ENCODE measurements at places on chromosomes 3 and 15.

DNA sequence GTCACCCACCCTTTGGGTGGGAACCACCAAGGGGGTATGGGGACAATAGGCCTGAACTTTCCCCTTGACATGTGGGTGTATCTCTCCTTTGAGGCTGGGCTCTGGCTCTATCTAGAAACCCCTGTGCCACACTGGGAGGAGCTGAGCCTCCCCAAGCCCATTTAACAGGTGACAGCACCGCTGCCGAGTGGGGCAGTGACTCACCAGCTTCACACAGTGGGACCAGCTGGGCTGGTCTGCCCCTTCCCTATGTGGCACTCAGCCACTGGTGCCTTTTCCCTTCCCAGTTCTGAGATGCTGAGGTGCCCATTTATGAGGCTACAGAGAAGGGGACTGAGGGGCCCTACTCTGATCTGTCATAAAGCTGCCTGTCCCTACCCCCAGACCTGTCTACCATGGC is 5.1 kb downstream of the PSTPIP1 start:
- DNase-seq: no peak

DNA sequence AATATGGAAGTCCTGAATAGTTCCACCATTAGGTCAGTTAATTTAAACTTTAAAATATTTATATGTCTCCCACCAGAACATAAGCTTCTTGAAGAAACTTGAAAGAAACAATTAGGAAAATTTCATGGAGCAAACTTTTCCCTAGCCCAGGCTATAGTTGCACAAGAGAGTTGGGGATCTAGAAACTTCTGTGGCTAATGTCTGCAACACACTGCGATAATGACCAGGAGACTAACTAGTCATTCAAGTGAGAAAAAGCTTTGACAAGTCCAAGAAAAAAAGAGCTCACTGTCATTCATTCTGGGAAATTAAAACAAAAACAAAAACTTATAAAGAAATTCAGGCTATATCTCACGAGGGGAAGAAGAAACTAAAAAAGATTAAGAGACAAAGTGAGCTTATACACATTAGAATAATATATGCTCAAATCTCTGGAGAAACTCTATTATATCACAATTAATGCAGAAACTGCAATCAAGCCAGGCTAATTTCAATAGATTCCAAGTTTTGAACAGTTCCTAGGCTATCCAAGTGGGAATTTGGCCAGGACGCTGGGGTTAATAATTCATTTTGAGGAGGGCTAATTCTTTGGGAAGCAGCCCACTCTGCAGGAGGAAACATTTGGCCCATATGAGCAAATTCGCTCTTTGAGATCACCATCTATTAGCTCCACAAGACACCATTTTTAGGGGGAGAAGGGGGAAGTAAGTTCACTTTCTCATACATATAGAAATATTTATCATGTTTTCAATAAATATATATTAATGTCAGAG is 134.6 kb downstream of the MEIS2 start:
- no peak for DNase-seq

- DNase-seq: peak; percentile 28
Measured at GRCh38 chr15:85646538-85647091, 148.1 kb downstream of the KLHL25 start.

- DNase-seq: no peak
Measured at GRCh38 chr3:191919491-191920026, 458.6 kb downstream of the PYDC2 start.

DNA sequence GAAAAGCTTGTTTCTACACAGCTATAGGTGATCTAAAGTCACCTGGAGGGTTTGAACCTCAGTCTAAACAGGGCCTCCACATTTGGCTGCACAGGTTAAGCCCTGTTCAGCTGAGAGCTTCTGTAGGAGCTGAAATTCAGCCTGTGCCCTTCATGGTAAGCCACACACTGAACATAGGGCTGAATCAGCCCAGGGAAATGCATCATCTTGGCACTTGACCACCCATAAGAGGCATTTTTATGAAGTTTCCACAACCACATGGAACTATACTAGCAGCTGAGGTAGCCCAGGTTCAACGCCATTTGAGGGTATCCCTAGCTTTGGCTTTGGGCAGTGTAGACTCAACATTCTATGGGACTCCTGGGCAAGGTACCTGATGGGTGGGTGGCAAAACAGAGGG is 126.8 kb downstream of the FAM174B start:
- DNase-seq: no peak
